Frontal cortex (tissue), 4 donors: ENCODE measurements at places on chromosomes 11 and 22.

DNA sequence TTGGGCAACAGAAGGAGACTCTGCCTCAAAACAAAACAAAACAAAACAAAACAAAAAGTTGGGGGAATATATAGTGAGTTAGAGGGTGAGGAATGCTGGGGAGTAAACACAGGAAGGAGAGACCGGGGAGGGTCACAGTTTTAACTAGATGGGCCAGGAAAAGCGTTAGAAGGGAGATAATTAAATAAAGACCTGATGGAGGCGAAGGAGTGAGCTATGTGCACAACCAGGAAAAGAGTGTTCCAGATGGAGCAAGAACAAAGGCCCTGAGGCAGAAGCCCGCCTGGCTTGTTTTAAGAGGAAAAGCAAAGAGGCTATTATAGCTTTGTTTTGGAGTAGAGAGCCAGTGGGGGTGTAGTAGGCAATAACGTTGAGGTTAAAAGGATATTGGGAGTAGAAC lies 4.8 kb upstream of the PLA2G6 start:
- DNase-seq: no peak

GRCh38 chr11:123448823-123449222 lies 18.8 kb downstream of the GRAMD1B start:
- DNase-seq: no peak

DNA sequence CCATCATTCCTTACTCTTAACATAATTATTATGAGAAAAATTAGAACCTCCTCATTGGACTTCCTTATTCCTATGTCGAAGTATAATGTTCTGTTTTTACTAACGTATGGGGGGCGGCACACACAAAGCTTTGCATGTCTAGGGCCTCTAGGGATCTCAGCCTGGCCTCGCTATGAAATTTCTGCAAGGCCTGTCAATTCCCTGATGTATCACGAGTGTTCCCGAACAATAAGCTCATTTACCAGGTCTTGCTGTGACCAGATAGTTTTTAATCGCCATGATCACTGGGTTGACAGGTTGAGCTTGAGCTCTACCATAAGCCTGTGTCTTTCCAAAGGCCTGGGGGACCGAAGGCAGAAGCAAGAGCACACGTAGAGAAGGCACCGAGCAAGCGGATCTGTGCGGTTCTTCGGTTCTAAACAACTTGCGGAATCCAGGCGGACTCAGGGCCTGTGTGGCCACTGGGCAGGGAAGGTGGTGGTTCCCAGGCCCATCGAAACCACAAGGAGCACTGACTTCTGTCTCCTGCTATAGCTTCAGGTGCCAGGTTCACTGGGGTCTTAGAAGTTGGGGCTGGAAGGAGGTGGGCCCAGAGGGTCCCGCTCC lies 10.4 kb upstream of the FXYD2 start:
- DNase-seq: no peak

GRCh38 chr11:72475381-72475780 lies 41.0 kb upstream of the CLPB start:
- no peak for DNase-seq

DNA sequence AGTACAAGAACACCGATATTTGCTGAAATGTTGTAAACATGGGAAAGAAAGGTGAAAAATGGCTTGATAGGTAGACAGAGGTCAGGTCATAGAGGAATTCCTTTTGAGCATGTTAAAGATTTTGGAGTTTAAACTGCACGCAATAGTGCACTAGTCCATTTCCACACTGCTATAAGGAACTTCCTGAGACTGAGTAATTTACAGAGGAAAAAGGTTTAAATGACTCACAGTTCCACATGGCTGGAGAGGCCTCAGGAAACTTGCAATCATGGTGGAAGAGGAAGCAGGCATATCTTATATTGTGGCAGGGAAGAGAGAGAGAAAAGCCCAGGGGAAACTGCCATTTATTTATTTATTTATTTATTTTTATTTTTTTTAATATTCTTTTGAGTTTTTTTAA lies 5.0 kb downstream of the OR10A5 start:
- DNase-seq: no peak

- DNase-seq: no peak
Measured at GRCh38 chr11:36349351-36350136, 53.5 kb downstream of the PRR5L start.

GRCh38 chr22:31348766-31349165 lies 2.6 kb upstream of the PATZ1 start:
- no peak for DNase-seq

GRCh38 chr11:27247660-27248059 lies 115.4 kb downstream of the CCDC34 start:
- no peak for DNase-seq

DNA sequence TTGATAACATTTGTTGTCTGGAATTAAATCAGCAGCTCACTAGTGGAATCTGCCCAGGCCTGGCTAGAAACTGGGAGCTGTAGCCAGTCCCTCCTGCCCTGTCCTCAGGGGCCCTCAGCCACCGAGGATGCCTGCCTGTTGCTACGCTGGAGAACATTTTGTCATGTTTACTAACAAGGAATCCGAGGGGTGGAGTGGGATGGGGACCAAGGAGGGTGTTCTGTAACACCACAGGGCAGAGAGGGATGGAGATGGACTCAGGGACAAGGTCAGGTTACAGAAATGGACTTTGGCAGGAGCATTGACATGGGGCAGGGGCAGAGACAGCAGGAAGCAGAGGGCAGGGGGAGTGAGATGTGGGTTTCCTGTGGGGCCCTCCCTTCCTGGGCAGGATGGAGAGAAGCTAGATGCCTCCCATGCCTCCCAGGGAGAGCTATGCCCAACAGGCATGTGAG lies 45.8 kb upstream of the AMPD3 start:
- no peak for DNase-seq

DNA sequence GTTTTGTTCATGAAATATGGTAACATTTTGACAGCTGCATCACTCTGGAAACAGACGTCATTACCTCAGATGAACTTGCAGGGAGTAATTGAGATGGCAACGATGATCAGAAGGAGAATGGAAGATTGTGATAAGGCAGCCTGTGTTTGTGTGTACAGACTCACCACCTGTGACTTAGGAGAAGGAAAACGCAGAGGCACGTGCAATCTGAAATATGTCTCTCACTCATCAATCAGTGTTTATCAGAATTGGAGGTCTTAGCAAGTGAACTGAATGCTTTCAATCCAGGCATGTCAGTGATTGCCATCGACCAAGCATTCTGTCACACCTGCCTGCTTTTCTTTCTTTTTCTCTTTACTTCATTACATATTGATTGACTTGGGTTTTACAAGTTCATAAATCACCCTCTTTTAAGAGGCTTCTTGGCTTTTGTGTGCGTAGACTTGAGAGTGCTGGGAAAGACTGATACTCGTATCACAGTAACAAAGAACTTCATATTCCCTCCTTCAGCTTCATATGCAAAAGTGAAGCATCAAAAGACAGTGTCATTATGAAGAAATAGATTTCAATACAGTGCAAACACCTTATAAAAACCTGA lies 24.6 kb downstream of the FAT3 start:
- no peak for DNase-seq

- no peak for DNase-seq
Measured at GRCh38 chr22:47130883-47131631, 368.6 kb downstream of the TBC1D22A start.

DNA sequence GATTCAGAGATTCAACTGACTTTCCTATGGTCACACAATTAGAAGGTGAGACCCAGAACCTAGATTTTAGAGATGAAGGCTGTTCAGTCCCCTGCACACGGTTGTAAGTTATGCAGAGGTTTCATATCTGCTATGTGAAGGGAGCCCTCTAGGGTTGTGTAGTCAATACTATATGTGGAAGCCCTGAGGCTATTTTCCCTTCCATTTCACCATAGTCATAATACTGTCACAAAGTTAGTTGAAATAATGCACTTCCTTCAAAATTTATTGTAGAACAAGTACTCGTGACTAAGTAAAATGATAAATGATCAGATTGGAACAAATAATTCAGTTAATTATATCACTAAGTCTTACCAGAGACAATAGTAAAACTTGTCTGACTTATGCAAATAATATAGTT lies 48.8 kb downstream of the ENDOD1 start:
- no peak for DNase-seq

- no peak for DNase-seq
Measured at GRCh38 chr11:35566181-35566580, 40.8 kb upstream of the PAMR1 start.

- no peak for DNase-seq
Measured at GRCh38 chr11:73907191-73907590, 30.4 kb downstream of the PAAF1 start.

DNA sequence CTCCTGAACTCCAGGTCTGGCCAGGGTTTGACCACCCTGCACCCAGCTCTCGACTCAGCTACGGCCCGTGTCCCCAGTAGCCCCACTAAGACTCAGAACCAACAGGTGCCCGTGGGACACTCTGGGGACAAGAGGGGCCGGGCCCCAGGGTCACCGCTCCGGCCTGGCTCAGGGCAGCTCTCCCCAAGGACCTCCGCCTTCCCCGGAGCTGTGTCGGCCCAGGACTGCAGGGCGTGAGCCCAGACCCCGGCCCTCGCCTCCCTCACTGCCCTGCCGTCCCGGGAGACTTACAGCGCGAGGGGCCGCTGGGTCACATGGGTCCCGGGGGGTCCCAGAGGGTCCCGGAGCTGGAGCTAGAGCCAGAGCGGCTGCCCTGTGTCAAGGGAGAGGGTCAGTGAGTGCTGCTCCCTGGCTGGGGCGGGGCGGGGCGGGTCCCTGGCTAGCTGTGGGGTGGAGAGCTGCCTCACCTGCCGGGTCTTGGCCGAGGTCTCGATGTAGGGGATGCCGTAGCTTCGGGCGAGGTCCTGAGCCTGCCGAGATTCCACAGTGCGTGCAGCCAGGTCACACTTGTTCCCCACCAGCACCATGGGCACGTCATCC lies 2.3 kb downstream of the HRAS start:
- DNase-seq: no peak

- no peak for DNase-seq
Measured at GRCh38 chr11:117913736-117914397, 15.3 kb downstream of the TMPRSS13 start.

- no peak for DNase-seq
Measured at GRCh38 chr22:23803001-23803819, 16.4 kb downstream of the SMARCB1 start.

DNA sequence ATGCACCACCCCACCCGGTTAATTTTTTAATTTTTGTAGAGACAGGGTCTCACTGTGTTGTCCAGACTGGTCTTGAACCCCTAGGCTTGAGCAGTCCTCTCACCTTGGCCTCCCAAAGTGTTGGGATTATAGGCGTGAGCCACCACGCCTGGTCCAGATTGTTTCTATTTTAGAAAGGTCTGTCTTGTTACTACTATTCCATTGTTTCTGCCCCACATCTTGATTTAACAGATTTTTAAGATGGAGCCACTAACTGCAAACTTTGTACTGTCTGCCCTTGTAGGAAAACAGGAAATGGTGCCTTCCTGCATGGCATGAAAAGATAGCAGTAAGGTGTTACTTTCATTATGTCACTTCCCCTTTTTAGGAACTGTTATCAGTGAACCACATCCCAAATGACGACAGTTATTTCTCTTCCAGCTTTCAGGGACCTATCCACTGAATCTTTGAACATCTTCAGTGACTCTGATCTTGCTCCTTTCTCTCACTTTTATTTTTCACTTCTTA lies 23.2 kb downstream of the TAF1D start:
- no peak for DNase-seq

- no peak for DNase-seq
Measured at GRCh38 chr11:15091625-15092024, 18.2 kb downstream of the CALCB start.
